Caudate nucleus (tissue), 63 donors: ENCODE measurements at places on chromosomes 3 and 15.

GRCh38 chr3:66602237-66602636 is 101.4 kb upstream of the LRIG1 start:
- no peak for DNase-seq

DNA sequence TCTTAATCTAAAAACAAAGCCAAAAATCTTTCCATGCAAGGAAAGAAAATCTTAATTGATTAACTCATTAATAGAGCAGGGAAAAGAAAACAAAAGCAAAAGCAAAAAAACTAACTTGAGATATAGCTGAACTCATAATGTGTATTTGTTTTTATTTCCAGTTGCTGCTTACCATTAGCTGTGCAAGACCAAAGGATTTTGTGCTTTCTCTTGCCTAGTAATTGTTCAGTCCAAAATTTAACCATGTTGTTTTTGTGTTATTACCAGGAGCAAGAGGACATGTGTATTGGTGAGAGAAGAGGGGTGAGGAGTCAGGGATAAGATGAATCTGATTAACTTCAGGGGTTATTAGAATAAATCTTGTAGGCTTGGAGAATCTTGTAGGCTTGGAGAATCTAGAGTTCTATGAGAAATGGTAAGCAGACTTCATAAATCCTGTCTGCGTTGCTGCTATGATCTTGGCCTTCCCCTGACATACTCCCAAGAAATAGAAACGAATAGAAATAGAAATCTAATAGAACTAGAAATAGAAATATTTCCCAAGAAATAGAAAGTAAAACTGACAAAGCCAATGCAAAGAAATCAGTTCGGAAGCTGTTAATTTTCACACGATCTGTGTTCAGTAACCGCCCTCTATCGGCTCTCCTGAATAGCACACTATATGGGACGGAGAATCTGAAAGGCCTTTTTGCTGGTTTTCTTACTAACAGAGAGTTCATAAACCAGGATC is 72.6 kb upstream of the TNFSF10 start:
- DNase-seq = no peak

DNA sequence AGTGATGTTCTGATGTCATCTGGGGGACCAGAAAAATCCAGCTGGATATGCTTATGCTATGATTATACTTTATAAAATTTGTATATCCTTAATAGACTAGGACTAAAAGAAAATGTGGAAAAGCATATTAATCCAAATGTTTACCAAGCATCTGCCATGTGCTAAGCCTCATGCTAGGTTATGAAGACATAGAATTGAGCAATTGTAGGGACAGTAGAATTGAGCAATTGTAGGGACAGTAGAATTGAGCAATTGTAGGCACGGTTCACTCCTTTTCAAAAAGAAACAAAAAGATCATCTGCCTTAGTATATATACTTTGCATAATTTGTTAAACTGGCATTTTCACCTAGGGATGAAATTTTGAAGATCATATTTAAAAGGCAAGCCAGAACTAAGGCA is 18.3 kb downstream of the ABHD5 start:
- DNase-seq = no peak

- no peak for DNase-seq
Measured at GRCh38 chr15:69813881-69814280, 283.8 kb downstream of the TLE3 start.

- no peak for DNase-seq
Measured at GRCh38 chr3:117348884-117349283, 639.3 kb downstream of the TUSC7 start.

- DNase-seq = no peak
Measured at GRCh38 chr3:170296703-170297102, 60.8 kb upstream of the SKIL start.

GRCh38 chr15:69722924-69723323 is 270.3 kb downstream of the RPLP1 start:
- DNase-seq = no peak

- no peak for DNase-seq
Measured at GRCh38 chr3:122021811-122022401, at the start of gene ILDR1. TSS of gene ILDR1 (minus strand) at chr3:122022247. CDS start at chr3:122022077, 170 bp downstream.

- no peak for DNase-seq
Measured at GRCh38 chr3:110767838-110768237, 303.8 kb upstream of the NECTIN3 start.

GRCh38 chr15:31049682-31050615 is 51.6 kb downstream of the TRPM1 start:
- no peak for DNase-seq

- no peak for DNase-seq
Measured at GRCh38 chr3:187737368-187738070, 7.7 kb downstream of the BCL6 start.

DNA sequence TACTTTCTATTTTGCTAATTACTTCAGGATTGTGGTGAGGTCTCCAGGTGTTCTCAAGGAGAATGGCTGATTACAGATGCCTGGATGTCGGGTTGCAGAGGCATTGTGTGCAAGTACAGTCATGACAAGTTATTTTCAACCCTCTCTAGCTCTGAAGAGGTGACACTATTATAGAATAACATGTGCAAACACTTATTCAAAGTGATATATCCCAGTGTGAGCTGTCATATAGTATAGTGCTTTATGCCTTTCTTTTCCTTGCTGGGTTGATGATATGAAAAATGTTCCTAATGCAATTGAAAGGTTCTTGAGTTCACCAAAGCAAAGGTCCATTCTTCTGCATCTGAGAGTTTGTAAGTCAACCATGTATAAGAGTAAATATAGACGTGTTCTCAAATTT is 167.2 kb downstream of the SPATA16 start:
- DNase-seq = no peak
